SK-N-SH treated with all-trans-retinoic acid at 6 μM for 48 hours (cell line): ENCODE measurements at places on chromosomes 2 and 18.

DNA sequence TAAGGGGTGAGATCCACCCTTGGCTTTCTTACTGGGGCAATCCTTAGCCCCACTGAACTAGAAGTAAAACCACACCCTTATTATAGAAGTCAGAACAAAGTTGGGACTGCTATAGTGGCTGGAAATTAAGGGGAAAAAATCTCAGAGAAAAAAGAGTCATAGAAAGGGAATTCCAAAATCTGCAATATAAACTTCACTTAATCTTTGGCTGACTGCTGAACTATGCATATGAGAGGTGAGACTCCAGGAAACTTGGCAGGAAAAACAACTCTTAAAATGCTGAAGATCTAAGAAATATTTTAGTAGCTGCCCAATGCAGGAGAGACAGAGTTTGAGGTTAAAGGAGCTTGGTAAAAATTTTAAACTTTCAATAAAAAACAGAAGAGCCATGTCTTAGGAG, 201.8 kb upstream of the FN1 start:
- no peak for ATAC-seq

GRCh38 chr2:235255693-235256092, 238.2 kb upstream of the AGAP1 start:
- ATAC-seq: no peak

DNA sequence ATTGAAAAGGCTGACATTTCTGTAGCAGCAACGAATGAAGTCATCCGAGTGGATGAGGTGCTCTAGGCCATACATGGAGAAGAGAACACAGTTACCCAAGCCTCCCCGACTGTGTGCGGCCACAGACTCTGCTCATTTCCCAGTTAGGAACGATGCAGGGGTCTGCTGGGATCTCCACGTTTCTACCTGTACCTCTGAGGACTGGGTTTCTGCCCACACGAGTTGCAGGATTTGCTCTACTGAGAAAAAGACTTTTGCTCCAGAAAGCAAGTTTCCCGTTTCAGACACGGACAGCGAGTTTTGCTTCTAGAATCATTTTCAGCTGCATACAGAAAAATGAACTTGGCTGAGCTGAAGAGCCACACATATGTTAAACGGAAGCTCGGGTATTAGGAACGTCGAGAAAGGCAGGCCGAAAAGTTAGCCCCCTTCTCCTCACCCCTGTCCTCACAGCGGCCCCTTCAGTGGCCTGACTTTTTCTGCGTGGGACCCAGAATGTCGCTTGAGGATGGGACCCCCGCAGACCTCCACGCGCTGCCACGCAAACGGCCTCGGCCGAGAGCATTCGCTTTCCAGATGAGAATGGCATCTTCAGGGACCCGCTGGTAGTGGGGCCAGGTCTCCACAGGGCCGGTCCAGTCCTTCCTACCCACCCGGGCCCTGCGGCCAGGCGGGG, 582 bp upstream of the RAB31 start:
- no peak for ATAC-seq

GRCh38 chr18:31574359-31574758, 17.3 kb upstream of the TTR start:
- no peak for ATAC-seq

DNA sequence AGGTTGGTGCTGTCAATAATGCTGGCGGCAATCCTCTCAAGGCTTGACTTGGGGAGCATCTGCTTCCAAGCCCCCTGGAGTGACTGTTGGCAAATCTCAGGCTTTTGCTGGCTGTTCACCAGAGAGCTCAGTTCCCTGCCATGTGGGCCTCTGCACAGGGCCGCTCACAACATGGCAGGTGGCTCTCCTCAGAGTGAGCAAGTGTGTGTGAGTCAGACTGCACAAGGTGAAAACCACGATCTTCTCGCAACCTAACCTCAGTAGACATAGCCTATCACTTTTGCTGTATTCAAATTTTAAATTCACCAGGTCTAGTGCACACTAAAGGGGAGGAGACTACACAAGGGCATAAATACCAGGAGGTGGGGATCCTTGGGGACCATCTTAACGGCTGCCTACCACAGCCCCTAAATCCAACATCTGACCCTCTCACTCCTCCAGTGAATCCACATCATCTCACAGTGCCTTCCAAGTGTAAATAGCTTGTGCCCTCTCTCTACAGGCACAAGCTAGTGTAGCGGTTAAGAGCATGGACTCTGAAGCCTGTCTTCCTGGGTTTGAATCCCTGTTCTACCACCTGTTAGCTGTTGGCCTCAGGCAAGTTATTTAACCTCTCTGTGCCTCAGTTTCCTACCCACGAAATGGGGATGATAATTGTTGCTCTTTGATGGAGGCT, 187.7 kb upstream of the CXCR4 start:
- no peak for ATAC-seq

DNA sequence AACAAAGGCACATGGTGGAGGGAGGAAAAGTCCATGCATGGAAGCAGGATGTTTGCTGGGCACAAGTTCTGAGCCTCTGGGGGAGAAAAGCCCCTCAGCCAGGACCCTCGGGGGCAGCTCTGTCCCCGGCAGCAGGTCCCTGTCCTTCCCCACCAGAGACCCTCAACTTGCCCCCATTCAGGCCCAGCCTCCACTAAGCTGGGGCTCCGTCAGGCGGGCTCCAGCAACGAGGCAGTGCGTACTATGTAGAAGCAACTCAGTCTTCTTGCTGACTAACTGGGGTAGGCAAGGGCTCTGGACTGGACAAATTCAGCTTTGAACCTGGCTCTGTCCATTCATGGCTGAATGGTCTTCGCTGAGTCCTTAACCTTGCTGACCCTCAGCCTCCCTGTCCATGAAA, 23.0 kb downstream of the CFAP65 start:
- no peak for ATAC-seq
